ENCODE measurements at places on chromosomes 11 and 22. TPM values are rescaled to one million over a fixed set of nuclear protein-coding genes. Genes with fewer than 3 reads are reported as not detected.

DNA sequence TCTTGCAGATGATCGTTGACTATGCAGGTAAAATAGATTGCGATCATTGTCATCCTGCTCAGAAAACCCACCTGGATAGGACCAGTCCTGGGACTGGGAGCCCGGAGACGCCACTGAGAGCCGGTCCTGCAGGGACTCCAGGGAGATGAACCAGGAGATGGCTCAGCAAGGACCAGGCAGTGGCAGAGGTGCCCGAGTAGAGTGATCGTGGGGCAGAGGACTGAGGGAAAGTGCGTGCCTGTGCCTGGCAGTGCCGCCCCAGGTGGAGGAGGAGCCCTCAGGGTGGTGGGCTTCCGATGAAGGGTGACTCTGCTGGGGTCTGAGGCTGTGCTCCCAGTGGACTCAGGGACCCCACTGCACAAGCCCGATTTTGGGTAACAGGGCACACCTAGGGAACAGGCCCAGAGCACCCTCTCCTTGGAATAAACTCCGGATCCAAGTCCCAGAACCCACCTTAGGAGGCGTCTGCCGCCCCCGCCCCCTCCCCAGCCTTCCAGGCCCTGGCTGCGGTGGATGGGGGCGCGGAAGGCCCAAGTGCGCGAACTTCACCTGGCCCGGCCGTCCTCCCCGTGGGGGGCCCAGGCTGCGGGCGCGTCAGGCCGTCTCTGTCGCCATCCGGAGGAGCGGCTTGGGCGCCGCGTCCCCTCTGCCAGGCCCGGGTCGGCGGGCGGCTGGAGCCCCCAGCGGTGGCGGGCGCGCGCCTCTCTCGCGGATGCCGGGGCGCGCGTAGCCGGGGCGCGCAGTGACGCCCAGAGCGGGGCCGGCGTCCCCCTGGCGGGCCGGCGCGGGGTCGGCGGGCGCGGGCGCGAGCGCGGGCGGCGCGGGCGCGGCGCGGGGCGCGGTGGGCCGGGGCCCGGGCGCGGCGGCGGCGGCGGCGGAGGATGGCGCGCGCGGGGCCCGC lies 1338.8 kb downstream of the BRD1 start:
- peaks cover 17% of the 10 kb centered on the region for H3K4me1 ChIP-seq
- H3K36me3 ChIP-seq, result no peaks in the 10 kb centered on the region
- no peak overlapping the region for H3K27ac ChIP-seq
- DNase-seq, result no peak
- H3K4me3 ChIP-seq, result no peak overlapping the region
- H3K27me3 ChIP-seq, result no peaks in the 10 kb centered on the region

DNA sequence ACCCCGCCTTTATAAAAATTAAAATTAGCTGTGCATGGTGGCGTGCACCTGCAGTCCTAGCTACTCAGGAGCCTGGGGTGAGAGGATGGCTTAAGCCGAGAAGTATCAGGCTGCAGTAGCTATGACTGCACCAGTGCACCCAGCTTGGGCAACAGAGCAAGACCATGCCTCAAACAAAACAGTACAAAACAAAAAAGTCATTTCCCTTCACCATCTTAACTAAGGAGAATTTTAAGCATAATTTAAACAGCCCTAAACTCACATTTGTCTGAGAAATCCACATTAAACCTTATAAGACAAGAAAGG lies 23.3 kb upstream of the TFIP11 start:
- H3K36me3 ChIP-seq, result no peaks in the 10 kb centered on the region
- DNase-seq, result no peak
- no peaks in the 10 kb centered on the region for H3K4me1 ChIP-seq

- no peaks in the 10 kb centered on the region for H3K4me1 ChIP-seq
- H3K4me3 ChIP-seq, result no peak overlapping the region
- DNase-seq, result no peak
- H3K27me3 ChIP-seq, result no peaks in the 10 kb centered on the region
- H3K36me3 ChIP-seq, result no peaks in the 10 kb centered on the region
Observed at GRCh38 chr22:36048911-36049677, 20.5 kb upstream of the RBFOX2 start.

- no peak overlapping the region for H3K27ac ChIP-seq
- no peak for DNase-seq
- H3K27me3 ChIP-seq, result no peaks in the 10 kb centered on the region
- H3K36me3 ChIP-seq, result no peaks in the 10 kb centered on the region
- H3K4me3 ChIP-seq, result no peak overlapping the region
Observed at GRCh38 chr11:58647866-58648265, 25.4 kb downstream of the CNTF start.

DNA sequence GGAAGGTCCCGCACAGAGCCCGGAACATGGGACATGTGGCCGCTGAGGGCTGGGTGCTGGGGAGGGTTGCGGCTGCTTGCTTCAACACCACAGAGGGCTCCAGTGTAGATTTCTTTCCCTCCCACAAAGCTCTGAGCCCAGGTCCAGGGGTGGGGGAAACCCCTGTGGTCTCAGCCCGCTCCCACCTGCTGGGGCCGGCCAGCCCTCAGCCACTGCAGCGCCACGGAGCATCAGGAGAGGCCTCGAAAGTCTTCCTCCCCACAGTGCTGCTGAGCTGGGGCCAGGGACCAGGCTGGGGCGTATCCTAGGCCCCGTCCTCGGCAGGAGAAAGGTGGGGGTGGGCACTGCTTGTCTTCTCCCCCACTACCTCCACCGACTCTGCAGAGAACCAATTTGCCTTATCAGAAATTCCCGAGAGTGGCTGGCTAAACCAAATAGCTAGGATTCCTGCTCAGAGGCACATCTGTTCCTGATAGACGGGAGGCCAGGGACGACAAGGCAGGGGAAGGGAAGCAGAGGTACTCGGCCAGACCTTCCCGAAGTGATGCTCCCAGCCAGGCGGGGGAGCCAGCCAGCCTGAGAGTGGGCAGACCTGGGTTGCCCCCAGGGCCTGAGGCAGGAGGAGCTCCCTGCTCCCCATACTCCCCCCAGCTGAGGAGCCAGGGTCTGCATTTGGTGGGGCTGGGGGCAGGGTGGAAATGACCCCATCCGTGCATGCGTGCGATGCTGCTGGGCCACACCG lies 18.7 kb downstream of the IGF2 start:
- H3K36me3 ChIP-seq, result no peaks in the 10 kb centered on the region
- no peaks in the 10 kb centered on the region for H3K27me3 ChIP-seq
- H3K27ac ChIP-seq, result no peak overlapping the region
- no peak overlapping the region for H3K4me3 ChIP-seq
- H3K4me1 ChIP-seq, result no peaks in the 10 kb centered on the region
- no peak for DNase-seq

Gene BIK
- not detected for total RNA-seq

GRCh38 chr11:25441421-25441820 lies 890.5 kb upstream of the ANO3 start:
- no peaks in the 10 kb centered on the region for H3K27me3 ChIP-seq
- H3K4me1 ChIP-seq, result peaks cover 7% of the 10 kb centered on the region
- H3K27ac ChIP-seq, result no peak overlapping the region
- no peak overlapping the region for H3K4me3 ChIP-seq

Gene GLYATL2
- not detected for total RNA-seq

DNA sequence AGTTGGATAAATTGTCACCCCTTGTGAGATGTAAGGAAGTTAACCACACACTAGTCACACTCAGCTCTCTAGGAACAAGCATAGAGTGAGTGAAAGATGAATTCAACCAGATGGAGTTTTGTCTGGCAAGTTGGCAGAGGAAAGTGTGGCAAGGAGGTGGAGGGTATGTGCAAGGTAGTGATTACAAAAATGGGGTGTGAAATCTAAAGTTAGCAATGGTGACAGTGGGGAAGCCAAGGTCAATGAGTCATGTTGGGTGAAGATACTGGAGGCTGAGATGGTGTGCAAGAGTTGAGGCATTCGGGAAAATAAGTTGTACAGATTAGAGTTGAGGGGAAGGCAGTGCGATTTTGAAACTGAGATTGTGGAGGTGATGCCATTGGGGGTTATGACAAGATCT lies 33.7 kb downstream of the MRGPRX2 start:
- no peaks in the 10 kb centered on the region for H3K4me1 ChIP-seq
- H3K27me3 ChIP-seq, result no peaks in the 10 kb centered on the region
- no peak overlapping the region for H3K27ac ChIP-seq
- no peak overlapping the region for H3K4me3 ChIP-seq

Gene BAIAP2L2
- total RNA-seq, result not detected

- no peaks in the 10 kb centered on the region for H3K36me3 ChIP-seq
- DNase-seq, result no peak
- no peaks in the 10 kb centered on the region for H3K4me1 ChIP-seq
- H3K27ac ChIP-seq, result no peak overlapping the region
Observed at GRCh38 chr11:119509969-119510401, 87.0 kb upstream of the THY1 start.

Gene FDX1
- total RNA-seq, result 9.1 TPM

GRCh38 chr11:9708544-9708943 lies 44.7 kb downstream of the SWAP70 start:
- no peak for DNase-seq
- no peak overlapping the region for H3K27ac ChIP-seq
- H3K36me3 ChIP-seq, result no peaks in the 10 kb centered on the region
- no peaks in the 10 kb centered on the region for H3K27me3 ChIP-seq

Gene SYT7
- total RNA-seq, result 3.4 TPM

Gene TEAD1
- 50.3 TPM for total RNA-seq

DNA sequence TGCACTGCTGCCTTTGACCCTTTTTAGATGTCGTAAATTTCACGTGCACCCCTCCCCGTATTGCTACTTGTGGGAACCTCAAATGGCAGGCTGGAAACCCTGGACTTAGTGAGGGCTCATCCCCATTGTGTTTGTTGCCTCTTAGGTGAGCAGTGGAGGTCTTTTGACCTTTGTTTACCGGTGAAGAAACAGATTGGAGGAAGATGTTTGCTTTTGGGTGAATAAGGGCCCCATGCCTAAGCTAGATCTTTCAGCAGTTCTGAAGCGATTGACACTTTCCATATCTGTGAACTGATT lies 782 bp downstream of the SMARCB1 start:
- DNase-seq, result no peak
- peak overlapping the region; percentile 88 for H3K4me3 ChIP-seq
- no peaks in the 10 kb centered on the region for H3K27me3 ChIP-seq
- peak overlapping the region; percentile 100 for H3K27ac ChIP-seq
- H3K36me3 ChIP-seq, result no peaks in the 10 kb centered on the region

Gene OR5P2
- total RNA-seq, result not detected

GRCh38 chr11:85886089-85887056 lies 31.2 kb downstream of the CCDC83 start:
- no peaks in the 10 kb centered on the region for H3K36me3 ChIP-seq
- no peaks in the 10 kb centered on the region for H3K27me3 ChIP-seq
- H3K4me1 ChIP-seq, result peaks cover 12% of the 10 kb centered on the region
- no peak overlapping the region for H3K4me3 ChIP-seq
- DNase-seq, result no peak

GRCh38 chr22:29872989-29873388 lies 10.0 kb upstream of the MTMR3 start:
- no peaks in the 10 kb centered on the region for H3K27me3 ChIP-seq
- no peaks in the 10 kb centered on the region for H3K4me1 ChIP-seq
- no peak overlapping the region for H3K4me3 ChIP-seq

Gene MS4A15
- total RNA-seq, result not detected

DNA sequence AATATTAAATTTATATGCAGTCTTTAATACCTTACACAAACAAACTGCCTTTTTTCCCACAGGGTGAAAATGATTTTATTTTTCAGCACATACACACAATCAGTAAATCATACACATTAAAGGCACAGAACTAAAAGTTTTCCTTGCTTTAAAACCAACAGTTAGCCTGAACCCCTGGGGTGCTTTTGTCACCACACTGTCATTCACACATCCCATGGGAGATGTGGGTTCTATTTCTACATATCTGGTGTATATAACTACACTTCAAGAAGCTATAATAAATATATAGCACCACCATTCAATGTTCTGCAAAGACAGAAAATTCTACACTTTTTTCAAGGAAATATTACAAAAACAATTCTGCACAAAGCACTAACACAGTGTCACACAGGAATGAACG lies 197.0 kb downstream of the GUCY1A2 start:
- no peak overlapping the region for H3K27ac ChIP-seq
- H3K4me3 ChIP-seq, result no peak overlapping the region
- no peaks in the 10 kb centered on the region for H3K4me1 ChIP-seq

DNA sequence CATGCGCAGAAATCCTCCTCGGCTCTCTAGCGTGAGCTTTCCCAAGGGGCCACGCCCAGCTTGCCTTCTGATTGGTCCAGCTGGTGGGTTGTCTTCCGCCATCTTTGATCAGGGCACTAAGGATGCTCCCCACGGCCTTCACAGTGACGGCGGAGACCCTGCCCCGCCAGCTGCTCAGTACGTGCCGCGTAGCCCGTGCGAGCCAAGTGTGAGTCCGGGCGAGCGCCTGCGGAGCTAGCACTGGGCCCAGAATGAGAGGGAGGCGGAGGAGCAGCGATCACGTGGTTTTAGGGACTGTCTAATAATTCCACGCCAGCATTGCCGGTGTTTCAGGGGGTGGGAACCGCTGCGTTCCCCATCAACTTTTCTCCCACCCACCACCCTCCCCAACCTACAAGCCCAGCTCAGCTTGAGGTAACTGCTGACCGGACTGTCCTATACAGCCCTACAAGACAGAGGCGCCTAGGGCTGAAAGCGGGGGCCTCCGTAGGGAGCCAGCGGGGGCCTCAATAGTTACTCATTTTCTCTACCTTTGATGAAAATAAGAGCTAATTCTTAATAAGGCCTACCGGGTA lies 1.5 kb upstream of the MTFP1 start:
- DNase-seq, result peak; percentile 98
- H3K4me1 ChIP-seq, result peaks cover 42% of the 10 kb centered on the region
- H3K27ac ChIP-seq, result peak overlapping the region; percentile 94
- no peaks in the 10 kb centered on the region for H3K27me3 ChIP-seq
- peak overlapping the region; percentile 56 for H3K4me3 ChIP-seq
- H3K36me3 ChIP-seq, result no peaks in the 10 kb centered on the region

DNA sequence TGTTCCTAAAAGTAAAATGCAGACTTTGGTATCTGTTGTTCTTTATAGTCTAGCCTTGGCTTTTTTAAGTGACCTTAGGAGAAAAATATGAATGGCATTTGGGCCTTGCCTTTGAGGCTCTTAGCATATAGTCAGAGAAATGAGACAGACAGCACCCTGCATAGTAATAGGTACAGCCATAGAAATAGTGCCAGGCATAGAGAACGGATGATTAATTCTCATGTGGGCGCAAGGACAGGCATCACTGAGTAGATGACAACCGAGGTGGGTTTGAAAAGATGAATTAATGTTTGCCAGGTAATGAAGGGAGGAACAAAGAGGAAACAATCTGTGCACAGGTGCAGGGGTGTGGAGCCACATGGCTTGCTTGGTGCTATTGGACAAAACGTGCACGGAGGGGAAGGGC lies 90.5 kb downstream of the BMAL1 start:
- no peaks in the 10 kb centered on the region for H3K27me3 ChIP-seq
- peaks cover 4% of the 10 kb centered on the region for H3K36me3 ChIP-seq
- H3K27ac ChIP-seq, result no peak overlapping the region

GRCh38 chr22:31271485-31271884 lies 20.8 kb downstream of the PIK3IP1 start:
- no peaks in the 10 kb centered on the region for H3K27me3 ChIP-seq
- DNase-seq, result no peak
- no peak overlapping the region for H3K27ac ChIP-seq

Gene OR56B1
- not detected for total RNA-seq

Gene LRRN4CL
- total RNA-seq, result 45.2 TPM

Gene SMC1B
- not detected for total RNA-seq

Gene CDCA5
- 3.7 TPM for total RNA-seq

- H3K4me1 ChIP-seq, result no peaks in the 10 kb centered on the region
- no peak overlapping the region for H3K4me3 ChIP-seq
- no peak overlapping the region for H3K27ac ChIP-seq
- no peak for DNase-seq
- no peaks in the 10 kb centered on the region for H3K27me3 ChIP-seq
Observed at GRCh38 chr11:113980785-113981184, 5.9 kb downstream of the HTR3A start.
